Stimulated activated CD8-positive, alpha-beta memory T cell treated with anti-CD3 and anti-CD28 coated beads, Interleukin-4, amount 100 ng/mL, for 48 hours (primary cell): ENCODE measurements at places on chromosomes 2 and 18.

GRCh38 chr2:226742347-226742746 lies 57.3 kb downstream of the IRS1 start:
- DNase-seq, result no peak

DNA sequence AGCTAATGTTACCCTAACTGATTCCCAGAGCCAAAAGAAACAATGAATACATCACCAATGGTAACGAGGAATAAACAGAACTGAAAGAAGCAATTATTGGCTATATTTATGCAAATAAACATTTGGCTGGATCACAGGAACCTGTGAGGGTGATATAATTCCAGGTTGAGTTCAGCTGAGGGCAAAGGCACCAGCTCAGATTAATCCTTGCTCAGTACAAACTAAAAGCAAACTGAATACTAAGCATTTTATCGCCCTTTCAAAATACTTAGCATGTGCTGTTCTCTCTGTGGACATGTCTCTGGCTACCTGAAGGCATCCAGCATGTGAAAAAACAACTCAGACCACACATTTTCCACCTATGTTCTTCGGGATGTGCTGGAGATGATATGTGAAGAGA lies 791.7 kb downstream of the METTL4 start:
- no peak for DNase-seq

- DNase-seq, result no peak
These were observed 23.8 kb downstream of the NABP1 start for GRCh38 chr2:191701696-191702095.

DNA sequence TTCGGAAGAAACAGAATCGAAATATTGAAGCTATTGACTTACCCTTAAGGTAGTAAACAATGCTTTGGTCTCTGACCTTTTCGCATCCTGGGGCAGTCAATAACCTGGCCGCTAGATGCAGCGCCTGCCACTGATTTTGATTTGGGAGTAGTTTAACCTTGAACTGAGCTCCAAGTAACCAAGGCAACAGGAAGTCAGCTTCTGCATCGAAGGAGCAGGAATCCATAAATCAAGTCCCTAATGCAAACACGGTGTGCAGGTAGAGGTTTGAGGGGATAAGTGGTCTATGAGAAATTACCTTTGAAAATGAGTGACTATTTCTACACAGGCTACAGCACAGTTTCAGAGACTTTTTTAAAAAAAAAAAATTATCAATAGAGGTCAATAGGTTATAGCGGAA lies 353.5 kb downstream of the SETBP1 start:
- DNase-seq, result no peak

GRCh38 chr2:237296756-237297155 lies 117.2 kb downstream of the COL6A3 start:
- no peak for DNase-seq

DNA sequence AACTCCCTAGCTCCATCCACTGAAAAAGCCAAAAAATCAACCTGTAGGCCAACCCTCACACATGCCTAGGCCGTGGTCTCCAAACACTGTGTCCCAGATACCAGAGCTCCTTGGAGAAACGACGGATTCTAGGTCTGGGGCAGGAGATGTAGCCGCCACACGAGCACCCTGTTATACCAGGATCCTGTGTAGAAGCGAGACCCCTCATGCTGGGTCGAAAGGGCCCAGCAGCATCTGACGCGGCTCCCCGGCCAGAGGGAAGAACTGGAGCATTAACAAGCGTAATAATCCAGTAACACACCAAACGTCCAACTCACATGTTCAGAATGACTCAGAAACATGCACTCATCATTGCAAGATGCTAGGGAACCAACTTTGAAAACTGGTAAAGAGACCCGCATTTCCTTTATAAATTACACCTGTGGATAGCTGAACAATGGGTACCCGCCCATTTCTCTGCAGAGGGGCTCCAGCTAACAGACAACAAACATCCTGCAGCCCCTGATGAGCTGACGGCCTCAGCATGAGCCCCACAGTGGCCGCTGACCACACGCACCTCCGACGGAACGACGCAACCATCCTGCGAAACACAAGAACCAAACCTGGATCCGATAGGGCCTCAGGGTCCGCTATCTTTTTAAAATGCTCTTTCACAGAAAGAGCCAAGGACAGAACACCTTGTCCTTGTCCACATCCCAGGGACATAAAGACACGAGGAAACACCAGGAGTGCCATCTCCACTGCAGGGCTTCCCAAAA lies 14.2 kb downstream of the SLC66A2 start:
- no peak for DNase-seq

- DNase-seq, result no peak
These were observed 167.7 kb downstream of the PLCL1 start for GRCh38 chr2:197972061-197972460.

DNA sequence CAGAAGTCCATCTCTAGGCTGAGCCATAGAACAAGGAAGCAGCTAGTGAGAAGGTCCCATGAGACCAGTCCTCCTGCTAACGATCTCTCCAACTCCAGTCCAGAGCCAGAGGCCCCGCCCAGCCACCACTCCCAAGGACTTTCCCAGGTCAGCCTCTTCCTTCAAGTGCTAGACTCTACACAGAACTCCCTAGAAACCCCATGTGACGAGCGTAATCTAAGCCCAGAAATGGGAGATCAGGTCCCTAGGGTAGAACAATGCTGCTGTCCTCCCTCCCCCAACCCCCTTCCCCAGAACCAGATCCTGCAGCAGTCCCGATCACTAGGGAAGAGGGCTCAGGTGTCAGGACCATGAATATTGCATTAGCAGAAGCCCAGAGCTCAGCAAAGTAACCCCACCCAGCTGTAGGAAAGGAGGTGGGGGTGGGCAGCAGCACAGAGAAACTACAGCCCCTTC lies 6.9 kb downstream of the DCTN1 start:
- no peak for DNase-seq

- DNase-seq, result no peak
These were observed 183.1 kb upstream of the ARL4C start for GRCh38 chr2:234679741-234680687.

DNA sequence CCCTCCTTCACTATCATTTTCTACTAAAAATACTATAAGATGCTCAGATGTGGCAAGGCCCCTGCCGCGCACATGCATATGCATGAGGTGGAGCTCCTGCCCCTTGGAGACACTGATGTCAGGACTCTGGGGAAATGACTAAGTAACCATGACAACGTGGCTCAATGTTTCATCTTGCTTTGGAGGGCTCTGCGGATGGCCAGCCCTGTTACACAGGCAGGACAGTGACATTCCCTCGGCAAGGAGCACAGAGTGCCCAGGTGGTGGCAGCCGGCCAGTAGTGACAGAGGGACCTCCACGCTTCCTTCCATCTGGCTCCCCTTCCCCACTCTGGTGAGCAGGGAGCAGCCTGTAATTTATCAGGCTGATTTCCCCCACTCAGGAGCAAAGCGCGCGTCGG lies 364.1 kb downstream of the SS18 start:
- no peak for DNase-seq

DNA sequence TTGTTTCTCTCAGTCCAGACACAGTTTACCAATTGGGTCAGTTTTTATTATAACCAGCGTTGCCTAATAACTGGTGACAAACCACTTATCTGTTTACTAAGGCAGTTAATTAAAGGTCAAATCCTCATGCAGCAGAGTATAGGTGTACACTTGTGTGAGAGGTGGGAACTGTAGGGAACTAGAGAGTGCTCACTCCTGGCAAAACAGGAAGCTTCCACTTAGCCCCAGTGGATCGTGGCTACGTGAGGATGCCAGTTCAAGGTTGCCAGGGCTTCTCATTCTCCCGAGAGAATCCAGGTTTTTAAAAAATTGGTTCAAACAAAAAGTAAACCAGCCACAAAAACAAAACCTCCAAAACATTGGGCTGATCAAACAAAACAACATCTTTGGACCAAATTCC lies 8.1 kb downstream of the CYBRD1 start:
- DNase-seq, result no peak

DNA sequence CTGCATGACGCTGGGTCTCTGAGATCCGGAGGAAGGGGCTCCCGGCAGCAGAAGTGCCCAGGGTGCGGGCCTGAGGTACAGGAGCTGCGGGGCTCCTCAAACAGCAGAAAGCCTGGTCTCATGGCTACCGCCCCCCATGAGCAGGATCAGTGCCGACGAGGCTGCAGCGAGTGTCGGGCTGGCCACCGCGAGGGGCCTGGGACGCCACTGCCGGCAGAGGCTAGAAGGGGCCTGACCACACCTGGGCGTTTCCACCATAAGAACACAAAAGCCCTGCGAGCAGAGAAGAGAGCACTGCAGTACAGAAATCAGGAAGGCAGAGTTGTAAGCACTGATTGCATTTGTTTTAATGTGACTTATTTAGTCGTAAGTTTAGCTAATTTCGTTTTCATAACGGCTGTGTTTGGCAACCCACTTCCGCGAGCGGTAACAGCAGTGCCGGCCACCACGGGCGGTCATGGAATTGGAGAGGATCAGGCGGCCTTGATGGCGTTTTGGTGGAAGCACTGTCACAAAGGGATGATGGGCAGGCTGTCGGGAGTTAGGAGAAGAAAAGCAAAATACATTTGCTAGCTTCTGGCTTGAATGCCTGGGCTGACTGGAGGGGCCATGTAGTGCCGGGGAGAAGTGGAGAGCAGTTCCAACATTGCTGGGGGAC lies 117.4 kb downstream of the HDAC4 start:
- DNase-seq, result no peak

DNA sequence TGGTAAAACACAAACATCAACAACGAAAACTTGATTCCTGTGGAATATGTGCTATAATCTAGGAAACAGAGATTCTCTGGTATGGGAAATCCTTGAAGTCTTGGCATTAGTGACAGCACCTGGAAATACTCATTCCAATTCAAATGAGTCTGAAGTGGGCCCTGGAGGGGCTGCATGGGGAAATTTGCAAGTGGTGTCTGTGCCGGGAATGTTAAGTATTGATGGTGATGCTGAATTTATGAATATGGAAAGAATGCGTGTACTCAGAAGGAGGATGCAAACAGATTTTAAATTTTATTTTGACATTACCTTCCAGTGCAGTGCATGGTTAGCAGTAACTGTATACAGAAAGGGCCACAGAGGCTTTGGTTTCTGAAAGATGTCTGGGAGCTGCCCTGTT lies 37.2 kb downstream of the PTPRM start:
- no peak for DNase-seq

- DNase-seq, result no peak
These were observed 181.7 kb upstream of the ETAA1 start for GRCh38 chr2:67215214-67216055.

DNA sequence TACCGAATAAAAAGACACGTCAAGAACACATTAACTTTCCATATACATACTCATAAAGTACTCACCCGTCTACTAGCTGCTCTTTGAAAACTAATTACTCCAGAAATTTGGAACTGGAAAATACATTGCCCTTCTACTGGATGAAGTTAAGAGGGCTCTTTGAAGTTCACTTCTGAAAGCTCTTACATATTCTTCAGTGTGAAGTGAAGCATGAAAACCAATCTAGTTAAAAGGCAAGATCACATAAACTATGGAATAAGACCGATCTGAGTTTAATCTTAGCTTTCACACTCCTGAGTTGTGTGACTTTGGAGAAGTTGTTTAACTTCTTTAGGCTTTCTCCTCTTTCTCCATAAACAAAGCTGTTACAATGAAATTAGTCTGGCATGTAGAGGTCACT lies 38.5 kb downstream of the REV1 start:
- DNase-seq, result no peak
